ENCODE measurements at places on chromosomes 4 and X.

GRCh38 chr4:173515458-173515857 lies 14.6 kb downstream of the HAND2 start:
- no peak for DNase-seq

DNA sequence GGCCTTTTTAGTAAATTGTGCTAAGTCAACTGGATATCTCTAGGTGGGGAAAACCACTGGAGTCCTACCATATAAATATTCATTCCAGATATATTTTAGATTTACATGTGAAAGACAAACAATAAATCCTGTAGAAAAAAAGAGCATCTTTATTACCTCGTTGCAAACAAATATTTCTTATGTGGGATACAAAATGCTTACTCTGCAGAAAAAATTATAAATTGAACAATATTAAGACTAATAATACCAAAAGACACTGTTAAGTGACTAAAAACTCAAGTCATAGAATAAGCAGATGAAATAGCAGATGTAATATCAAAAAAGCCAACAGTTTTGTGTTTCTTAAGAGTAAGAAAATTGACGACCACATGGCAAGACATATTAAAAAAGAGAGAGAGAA lies 43.8 kb downstream of the SULT1B1 start:
- no peak for DNase-seq

- peak; percentile 72 for DNase-seq
These were observed 47.1 kb upstream of the CASK start for GRCh38 chrX:41970419-41970818.

DNA sequence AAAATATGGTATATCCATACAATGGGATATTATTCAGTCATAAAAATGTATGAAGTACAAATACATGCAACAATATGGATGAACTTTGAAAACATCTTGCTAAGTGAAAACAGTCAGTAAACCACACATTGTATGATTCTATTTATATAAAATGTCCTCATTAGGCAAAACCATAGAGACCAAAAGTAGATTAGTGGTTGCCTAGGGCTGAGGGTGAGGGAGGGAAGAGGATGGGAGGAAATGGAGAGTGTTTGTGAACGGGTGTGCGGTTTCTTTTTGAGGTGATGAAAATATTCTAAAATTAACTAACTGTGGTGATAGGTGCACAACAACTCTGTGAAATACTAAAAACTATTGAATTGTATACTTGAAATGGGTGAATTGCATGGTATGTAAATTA lies 29.6 kb downstream of the TEX11 start:
- DNase-seq = no peak

DNA sequence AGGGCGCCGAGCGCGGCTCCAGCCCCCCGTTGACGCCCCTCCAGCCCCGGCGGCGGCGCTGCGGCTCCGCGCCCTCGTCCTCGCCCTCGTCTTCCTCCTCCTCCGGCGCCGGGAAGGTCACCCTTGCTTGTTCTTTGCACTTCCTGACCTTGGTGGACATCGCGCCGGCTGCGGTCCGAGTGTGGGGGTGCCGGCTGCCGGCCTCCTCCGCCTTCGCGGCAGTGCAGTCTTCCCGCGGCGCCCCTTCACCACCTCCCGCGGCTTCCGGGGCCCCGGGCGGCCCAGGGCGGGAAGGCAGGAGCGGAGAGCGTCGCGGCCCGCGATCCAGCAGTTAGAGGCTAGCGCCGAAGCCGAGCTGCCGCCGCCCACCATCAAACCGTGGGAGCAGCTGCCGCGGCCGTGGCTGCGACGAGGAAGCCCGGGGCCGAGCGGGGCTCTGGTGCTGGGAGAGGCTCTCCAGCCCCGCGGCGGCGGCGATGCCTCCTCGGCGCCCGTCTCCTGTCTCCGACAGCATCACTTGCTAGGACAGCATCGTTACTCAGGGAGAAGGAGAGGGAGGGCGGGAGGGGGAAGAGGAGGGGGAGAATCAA lies at the start of gene TRPC3:
TSS of gene TRPC3 (minus strand) at position 540 of the 590 bp plus-strand sequence. CDS start at position 160, 380 bp downstream.
- peak; percentile 60 for DNase-seq

DNA sequence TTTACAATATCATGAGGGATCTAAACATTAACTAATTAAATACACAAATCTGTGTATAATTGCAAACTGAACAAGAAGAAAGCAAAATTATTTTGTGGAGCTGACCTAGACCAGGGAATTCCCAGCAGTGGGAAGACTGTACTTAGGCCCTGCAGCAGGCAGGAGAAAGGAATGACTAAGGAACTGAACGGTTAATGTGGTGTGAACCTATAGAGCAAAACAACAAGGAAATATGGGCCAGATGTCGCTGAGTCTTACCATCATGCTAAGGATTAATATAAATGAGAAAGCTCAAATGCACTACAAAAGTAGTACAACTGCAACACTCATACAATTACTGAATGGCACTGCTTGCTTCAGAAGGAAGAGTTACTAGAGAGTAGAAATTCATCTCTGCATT lies 120.3 kb upstream of the ATXN3L start:
- no peak for DNase-seq

DNA sequence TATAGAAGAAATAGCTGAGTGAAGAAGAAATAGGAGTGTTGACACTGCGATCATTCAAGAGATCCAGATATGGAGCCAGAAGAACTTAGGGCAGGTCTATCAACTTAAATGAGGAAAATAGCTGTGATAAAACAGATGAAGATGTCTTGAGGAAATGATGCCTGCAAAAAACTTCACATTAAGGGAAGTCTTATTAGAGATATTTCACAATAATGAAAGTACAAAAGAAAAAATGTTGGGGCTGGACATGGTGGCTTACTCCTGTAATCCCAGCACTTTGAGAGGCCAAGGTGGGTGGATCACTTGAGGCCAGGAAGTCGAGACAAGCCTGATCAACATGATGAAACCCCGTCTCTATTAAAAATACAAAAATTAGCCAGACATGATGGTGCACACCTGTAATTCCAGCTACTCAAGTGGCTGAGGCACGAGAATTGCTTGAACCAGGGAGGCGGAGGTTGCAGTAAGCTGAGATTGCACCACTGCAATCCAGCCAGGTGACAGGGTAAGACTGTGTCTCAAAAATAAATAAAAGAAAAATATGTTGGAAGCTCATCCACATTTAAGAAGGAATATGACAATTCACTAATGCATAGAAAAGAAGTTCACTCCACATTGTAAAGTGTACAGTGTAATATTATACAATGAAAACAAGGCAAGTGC lies 56.3 kb downstream of the PKD2 start:
- DNase-seq = no peak

GRCh38 chr4:104826171-104826570 lies 320.5 kb upstream of the TET2 start:
- no peak for DNase-seq

Measured in islet precursor cell (in vitro differentiated cells).